ENCODE measurements at places on chromosomes 4 and X.

DNA sequence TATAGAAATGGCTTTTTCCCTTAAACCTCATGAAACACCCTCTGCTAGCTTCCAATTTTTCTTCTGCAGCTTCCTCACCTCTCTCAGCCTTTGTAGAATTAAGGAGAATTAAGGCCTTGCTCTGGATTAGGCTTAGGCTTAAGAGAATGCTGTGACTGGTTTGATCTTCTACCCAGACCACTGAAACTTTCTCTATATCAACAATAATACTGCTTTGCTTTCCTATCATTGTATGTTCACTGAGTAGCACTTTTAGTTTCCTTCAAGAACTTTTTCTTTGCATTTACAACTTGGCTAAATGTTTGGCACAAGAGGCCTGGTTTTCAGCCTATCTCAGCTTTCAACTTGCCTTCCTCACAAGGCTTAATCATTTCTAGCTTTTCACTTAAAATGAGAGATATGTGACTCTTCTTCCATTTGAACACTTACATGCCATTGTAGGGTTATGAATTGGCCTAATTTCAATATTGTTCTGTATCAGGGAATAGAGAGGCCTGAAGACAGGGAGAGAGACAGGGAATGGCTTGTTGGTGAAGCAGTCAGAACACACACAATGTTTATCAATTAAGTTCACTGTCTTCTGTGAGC is 28.2 kb downstream of the TMEM154 start:
- DNase-seq: no peak

DNA sequence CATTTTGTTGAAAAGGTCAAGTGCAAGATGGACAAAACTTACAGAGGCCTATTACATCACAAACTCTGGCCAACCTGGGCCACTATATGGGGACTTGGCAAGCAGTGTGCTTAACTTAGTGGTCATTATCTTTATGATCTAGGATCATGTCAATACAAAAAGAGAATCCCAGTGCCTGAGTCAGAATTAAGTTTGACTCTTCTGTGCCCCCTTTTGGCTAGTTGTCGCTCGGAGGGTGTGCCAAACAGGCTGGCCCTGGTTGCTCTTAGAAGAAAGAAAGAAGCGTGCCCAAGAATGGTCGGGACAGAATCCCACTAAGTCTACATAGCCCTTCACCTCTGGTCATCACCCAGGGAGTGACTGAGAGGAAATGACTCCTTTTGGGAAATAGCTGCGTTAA is 100.1 kb downstream of the EIF4E start:
- no peak for DNase-seq

GRCh38 chr4:39166669-39167068 is 15.7 kb upstream of the WDR19 start:
- no peak for DNase-seq

- no peak for DNase-seq
Observed at GRCh38 chr4:81454948-81455347, 16.8 kb downstream of the RASGEF1B start.

- DNase-seq: no peak
Observed at GRCh38 chrX:17433965-17434364, 59.0 kb downstream of the NHS start.

Measured in T-cell (primary cell).